ENCODE measurements at places on chromosomes 7 and 10.

- DNase-seq, result no peak
Measured at GRCh38 chr7:47188653-47189315, 393.1 kb downstream of the TNS3 start.

- DNase-seq, result no peak
Measured at GRCh38 chr10:102436312-102436711, 3.9 kb upstream of the CUEDC2 start.

GRCh38 chr7:5458921-5459480 lies 35.4 kb upstream of the TNRC18 start:
- no peak for DNase-seq

DNA sequence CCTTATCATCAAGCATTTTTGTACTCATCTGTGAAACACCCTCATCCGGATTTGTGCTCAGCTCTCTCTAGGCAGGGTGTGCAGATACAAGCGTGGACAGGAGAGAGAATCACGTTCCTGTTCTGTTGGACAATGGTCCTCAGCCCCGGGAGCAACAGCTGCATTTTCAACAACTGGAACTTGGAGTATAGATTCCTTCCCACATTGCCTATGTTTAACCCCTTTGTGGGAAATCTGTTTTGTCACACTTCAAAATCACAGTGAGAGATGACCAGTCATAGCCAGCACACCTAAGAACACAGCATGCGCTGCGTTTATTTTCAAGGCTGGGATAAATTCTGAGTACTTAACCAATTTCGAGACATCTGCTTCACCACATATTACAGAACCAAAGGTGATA lies 32.5 kb downstream of the MAP3K8 start:
- no peak for DNase-seq

DNA sequence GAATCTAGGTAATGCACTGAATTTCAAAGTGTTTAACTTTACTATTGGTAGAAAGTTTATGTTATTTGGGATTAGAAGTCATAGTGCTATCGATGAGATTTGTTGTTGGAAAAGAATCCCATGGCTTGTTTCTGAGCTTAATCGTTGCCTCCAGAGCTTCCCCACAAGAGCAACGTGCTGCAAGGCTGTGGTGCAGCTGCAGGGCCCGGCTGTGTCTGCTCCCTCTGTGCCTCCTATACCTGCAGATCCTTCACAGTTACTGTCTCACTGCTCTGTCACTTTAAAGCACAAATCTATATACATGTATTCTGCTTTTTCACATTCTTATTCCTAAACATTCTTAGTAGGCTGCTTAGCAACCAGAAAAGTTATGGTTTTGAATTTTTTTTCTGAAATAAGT lies 826.6 kb upstream of the COBL start:
- no peak for DNase-seq

DNA sequence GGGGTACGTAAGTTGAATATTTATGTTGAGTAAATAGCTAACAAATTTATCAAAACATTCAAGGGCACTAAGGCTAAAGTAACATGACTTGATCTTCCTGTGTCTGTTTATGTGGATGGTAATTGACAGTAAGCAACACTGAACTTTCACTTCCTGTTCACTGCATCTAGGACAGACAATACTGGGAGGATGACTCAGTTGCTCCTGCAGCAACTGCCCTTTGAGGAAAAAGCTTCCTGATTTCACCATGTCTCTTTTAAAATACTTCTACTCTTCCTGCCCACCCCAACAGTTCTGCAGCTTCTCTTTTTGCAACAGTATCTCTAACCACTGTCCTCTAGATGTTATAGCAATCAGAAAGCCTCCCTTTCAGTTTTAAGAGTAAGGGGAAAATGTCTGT lies 76.6 kb upstream of the HGF start:
- DNase-seq, result peak; percentile 27

- no peak for DNase-seq
Measured at GRCh38 chr10:13347043-13347499, 1.0 kb downstream of the SEPHS1 start.

DNA sequence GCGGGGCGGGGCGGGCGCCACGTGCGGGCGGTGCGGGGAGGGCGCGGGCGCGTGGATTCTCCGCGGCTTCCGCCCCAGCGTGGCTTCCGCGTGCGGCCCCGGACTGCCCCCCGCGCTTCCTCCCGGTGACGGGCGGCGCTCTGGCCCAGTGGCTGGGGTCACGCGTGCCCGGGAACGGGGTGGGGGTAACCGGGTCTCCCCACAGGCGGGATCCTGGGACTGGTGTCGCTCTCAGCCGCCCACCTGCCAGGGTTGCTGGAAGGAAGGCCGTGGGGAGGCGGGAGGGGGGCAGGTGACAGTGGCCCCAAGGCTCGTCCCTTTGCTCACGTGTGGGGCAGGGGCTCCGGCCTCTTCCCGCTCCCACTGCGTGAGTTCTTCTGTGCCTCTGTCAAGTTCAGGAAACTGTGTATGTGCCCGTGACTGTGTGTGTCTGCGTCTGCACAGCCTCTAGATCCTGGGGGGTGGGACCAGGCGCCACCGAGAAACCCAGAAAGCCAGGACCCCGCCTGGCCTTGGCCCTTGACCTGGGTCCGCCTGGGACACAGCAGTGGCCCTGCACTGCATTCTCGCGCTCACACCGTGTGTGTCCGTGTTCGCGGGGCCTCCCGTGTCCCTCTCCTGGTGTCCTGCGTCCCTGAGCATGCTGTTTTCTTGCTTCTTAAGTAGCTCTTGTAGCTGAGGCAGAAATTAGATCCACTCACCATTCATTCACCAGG lies 919 bp downstream of the MAFK start:
- DNase-seq, result peak; percentile 31

DNA sequence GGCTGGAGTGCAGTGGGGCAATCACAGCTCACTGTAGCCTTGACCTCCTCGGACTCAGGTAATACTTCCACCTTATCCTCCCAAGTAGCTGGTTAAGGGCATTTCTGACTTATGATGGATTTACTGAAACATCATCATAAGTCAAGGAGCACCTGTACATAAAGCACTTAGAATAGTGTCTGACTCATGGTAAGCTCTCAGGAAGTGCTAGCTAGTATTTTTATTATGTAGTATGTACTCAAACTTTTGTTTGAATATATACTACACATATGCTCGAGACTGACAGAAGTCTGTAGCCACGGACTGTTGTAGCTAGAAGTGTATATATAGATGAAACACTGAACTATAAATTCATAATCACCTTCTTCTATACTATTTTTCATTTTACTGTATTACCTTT lies 107.5 kb upstream of the DNAJB12 start:
- no peak for DNase-seq

DNA sequence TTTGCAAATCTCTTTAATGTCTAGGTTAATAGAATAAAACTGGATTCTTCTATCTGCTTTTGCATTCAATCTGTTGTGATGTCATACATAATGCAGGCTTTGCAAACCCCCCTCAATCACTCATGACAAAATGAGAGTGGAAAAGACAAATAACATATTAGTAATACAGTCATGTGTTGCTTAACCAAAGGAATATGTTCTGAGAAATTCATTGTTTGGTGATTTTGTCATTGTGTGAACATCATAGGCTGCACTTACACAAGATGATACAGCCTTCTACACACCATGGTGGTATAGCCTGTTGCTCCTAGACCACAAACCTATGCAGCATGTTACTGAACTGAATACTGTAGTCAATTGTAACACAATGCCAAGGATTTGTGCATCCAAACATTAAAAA lies 87.3 kb upstream of the SEC61G start:
- peak; percentile 8 for DNase-seq

GRCh38 chr7:108234971-108235450 lies 104.8 kb upstream of the LAMB4 start:
- DNase-seq, result peak; percentile 55

DNA sequence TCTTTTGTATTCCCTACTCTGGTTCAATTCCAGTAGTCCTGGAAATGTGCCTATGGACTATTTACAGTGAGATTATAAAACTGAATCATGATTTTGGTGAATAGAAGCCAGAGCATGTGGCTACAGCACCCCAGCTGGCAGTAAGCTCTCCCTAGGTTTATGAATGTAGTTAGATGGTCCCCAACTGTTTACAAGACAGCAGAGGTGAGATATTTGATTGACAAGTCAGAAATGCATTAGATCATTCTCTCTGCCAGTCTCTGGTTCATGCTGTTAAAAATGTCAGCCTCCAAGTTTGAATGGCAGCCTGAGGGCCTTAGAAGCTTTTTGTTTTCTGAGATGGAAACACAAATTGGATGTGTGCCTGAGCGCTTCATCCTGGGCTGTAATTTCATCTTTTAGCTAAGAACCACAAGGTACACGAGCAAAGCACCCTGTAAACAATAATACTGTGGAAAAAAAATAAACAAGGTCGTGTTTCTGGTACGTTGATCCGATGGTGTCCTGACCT lies 85.0 kb downstream of the BTRC start:
- no peak for DNase-seq

- DNase-seq, result no peak
Measured at GRCh38 chr10:42690449-42691360, 52.3 kb upstream of the ZNF33B start.

GRCh38 chr10:3853547-3854303 lies 68.7 kb upstream of the KLF6 start:
- no peak for DNase-seq

GRCh38 chr10:113335592-113335991 lies 217.3 kb upstream of the HABP2 start:
- DNase-seq, result peak; percentile 51

- no peak for DNase-seq
Measured at GRCh38 chr7:115789901-115790300, 240.7 kb downstream of the TFEC start.

GRCh38 chr10:31001740-31002139 lies 29.9 kb downstream of the ZNF438 start:
- DNase-seq, result no peak

- DNase-seq, result peak; percentile 98
Measured at GRCh38 chr7:155951554-155952158, 139.4 kb upstream of the SHH start.

DNA sequence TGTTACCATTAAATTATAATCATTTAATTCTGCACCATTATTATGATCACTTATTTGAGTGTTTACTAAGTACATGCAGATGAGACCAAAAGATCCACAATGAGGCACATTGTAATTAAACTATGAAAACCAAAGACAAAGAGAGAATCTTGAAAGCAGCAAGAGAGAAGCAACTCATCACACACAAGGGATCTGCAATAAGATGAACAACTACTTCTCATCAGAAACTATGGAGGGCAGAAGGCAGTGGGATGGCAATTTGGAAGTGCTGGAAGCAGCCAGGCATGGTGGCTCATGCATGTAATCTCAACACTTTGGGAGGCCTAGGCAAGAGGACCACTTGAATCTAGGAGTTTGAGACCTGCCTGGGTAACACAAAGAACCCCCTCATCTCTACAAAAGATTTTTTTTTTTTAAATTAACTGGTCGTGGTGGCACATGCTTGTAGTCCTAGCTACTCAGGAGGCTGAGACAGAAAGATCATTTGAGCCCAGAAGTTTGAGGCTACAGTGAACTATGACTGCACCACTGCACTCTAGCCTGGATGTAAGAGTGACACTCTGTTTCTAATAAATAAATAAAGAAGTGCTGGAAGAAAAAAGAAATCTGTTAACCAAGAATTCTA lies 47.7 kb downstream of the CDK6 start:
- no peak for DNase-seq

DNA sequence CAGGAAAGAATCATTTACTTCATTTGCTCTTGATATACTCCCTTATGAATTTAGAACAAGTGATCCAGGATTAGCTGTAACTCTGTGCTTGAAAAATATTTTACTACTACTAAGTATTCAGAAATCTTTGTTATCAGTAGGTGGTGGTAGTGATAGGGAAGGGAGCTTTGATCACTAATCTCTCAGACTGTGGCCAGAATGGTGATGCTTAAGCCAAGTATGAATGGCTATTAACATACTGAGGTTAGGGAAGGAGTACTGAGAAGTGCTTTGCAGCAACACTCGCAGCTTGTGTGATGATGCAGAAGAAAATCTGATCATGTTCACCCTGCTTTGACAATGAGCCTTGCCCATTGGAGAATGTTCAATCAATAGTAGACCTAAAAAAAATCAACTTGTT lies 29.3 kb downstream of the AP3M1 start:
- no peak for DNase-seq

DNA sequence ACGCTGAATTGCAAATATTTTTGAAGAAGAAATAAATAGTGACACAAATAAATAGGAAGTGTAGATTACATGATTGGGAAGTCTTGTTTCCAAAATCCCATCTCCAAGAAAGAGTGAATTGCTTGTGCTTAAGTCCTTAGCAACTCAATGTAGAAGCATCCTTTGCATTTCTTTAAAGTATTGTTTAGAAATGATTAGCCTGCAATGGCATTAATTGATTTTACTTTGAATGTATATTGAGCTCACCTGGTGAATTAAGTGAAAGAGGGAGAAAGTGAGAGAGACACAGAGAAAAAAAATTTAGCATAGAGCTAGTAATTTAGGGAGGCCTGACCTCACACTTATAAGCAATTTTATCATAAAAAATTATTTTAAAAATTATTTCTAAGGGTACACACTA lies 49.0 kb upstream of the PCLO start:
- DNase-seq, result no peak

DNA sequence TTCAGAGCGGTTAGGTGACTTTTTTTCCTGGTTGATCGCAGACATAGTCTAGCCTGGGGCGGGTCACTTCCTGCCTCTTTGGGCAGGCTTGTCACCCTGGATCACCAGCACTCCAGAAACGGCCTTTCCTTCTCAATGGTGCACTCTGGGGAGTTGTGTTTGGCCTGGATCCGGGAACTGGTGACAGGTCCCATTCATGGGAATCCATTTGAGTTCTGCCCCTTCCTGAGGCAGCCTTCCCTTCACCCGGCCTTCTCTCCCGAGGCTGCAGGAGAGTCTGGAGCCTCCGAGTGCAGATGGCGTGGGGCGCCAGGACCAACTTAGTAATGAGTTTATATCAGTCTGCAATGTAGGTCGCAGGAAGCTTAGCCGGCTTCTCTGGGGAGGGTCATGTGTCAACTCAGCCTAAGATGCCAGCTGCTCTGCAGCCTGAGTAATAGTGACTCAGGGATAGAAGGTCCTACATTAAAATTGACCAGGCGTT lies 54.2 kb downstream of the TACR2 start:
- peak; percentile 61 for DNase-seq

DNA sequence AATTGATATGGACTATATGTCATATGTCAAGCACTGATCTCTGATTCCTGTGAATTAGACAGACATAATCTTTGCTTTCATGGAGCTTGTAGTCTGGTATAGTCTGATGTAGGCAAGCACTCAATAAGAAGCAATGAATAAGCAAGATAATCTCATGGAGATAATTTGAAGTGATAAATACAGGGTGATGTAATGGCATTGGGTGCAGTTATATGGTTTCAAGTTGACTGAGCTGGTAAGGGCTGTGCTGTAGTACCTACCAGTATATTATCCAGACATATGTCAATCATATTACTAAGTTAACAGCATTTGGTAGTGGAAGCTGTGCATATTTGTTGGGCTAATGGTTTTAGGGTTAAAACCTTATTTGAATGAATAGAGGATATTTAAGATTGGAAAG lies 117.5 kb upstream of the PRPS1L1 start:
- DNase-seq, result no peak

GRCh38 chr7:49780953-49781352 lies 7.5 kb downstream of the VWC2 start:
- DNase-seq, result no peak
